ENCODE measurements at places on chromosomes 6 and 20.
A peak's percentile ranks its signal among the peaks of the same experiment; 100 is the strongest.

DNA sequence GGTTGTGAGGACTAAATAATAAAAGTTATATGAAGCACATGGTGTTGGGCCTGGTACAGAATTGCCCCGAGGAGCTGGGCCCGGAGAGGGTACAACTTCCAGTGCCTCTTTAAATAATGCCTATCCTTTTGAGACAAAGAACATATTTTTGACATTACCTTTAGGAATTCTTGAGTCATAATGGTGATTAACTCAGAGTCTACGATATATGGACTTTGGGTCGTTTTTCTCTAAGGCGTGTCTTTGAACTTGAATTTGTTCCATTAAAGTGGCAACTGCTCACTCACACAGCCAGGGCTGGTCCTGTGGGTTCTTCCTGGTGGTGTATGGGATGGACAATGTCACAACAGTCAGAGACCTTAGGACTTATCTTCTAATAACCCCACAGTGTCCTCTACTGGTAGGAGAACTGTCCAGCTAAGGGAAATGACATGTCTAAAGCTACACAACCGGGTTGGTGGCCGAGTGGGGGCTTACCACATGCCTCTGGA, 106.5 kb downstream of the CDC5L start:
- peak; percentile 78 for DNase-seq

GRCh38 chr6:139891471-139891870, 517.0 kb upstream of the CITED2 start:
- DNase-seq: peak; percentile 44

GRCh38 chr6:47375426-47375825, 65.7 kb upstream of the TNFRSF21 start:
- no peak for DNase-seq

DNA sequence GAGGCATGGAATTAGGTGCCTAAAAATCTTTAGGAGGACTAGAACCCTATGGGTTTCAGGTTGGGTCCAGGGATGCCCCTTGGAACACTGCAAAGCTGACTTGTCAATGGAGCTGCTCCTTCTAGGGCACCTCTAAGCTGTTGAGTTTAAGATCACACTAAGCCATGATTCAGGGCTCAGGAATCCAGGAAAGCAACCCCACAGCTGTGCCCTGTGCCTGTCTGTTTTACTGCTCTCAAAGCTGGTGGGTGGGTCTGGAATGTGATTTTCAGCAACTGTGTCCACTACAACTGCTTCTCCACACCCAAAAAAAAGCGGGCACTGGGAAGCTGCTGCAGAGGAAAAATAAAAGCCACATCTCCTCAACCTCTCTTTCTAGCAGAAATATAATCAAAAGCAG, 310.4 kb upstream of the MOCS1 start:
- no peak for DNase-seq

DNA sequence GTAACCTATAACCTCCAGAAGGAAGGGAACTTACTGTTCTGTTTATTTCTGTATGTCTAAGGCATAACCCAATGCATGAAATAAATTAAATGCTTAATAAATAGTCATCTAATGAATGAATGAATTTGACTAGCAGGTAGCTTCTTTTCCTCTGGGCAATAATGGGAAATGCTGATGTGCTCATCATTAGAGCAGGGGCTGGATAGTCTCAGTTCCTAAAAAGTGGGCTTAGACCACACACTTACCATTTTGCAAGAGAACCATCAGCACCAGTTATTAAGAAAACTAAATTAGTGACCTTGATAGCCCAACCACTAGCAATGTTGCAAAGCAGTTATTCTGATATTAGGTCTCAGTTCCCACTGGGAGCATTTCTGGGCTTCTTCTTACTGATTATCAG, 449.7 kb downstream of the CDC5L start:
- DNase-seq: no peak

DNA sequence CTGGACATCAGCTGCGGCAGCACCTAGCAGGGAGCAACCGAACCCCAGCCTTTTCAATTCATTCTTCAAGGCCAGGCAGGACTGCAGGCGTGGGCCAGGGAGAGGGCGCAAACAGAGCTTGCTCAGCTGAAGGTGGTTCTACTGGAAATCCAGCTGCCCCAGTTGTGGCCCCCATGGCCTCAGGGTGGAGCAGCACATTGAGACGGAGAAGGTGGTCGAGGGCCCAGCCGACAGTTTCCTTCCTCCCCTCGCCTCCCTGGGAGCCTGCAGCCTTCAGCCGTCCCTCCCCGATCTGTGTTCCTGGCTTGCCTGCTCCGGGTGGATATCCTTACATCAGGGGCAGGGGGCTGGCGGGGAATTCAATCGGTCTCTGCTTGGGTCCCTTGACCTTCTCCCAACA, 217.8 kb downstream of the ANKRD60 start:
- DNase-seq: no peak

GRCh38 chr20:4444404-4444803, 277.3 kb upstream of the PRND start:
- DNase-seq: peak; percentile 41
